ENCODE measurements at places on chromosomes 5 and 9.

DNA sequence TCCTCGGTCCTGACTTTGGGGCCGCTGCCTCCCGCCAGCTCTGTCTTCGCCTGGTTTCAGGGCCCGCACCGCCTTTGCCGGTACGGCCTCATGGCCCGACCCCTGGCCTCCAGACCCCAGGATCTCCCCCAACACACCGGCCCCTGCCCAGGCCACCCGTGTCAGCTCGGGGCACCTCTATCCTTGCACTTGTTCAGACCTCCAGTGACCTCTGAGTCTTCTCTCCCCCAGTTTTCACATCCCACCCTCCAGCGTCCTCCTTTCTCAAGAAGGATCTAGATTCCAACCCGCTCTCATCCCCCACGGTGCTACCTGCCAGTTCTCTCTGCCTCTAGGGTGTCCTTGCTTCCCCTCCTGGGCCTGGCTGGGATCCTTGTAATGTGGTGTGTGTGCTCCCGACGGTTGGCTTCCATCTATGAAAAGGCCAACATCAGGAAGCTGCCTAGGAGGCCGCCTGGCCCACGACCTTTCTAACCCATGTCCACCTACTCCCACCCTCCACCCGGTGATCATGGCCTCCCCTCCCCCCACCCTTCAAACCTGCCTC lies 61.1 kb downstream of the SPATA31C2 start:
- DNase-seq, result no peak

DNA sequence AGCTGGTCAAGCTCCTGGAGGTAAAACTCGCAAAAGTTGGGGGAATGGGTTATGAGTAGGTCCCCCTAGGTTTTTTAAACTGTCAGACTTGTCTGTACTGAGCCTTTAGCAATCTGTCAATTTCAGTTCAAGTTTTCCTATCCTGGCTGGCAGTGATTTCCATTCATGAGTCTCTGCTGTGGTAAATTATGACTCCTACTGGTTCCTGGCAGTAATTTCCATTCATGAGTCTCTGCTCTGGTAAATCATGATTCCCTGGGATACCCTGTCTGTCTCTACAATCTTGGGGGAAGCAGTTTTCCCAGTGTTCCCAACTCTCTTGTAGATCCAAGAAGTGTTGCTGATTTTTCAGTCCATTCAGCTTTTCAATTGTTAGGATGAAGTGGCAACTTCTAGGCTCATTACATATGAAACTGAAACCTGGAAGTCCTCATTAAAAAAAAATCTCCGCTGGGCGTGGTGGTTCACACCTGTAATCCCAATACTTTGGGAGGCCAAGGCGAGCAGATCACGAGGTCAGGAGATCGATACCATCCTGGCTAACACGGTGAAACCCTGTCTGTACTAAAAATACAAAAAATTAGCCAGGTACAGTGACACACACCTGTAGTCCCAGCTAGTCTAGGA lies 91.3 kb upstream of the GPBP1 start:
- DNase-seq, result no peak

DNA sequence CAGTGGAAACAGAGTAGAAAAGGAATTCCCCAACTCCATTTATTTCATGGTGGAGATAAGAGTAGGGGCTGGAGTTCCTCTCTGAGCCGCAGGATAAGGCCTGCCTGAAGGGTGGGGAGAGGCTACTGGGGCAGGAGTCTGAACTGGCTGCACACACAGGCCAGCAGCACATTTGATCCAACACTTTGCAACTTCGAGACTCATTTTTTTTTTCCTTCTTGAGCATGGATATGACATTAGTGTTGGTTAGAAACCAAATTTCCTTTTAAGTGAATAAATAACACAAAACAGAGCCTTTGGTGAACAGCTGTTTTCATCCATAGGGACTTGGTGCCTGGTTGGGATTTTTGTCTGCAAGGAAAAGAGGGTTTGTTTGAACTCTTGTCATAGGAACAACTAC lies 76.6 kb downstream of the RALGPS1 start:
- DNase-seq, result no peak

- DNase-seq, result no peak
Measured at GRCh38 chr9:71025201-71025600, 96.2 kb downstream of the TRPM3 start.

GRCh38 chr9:21679432-21679831 lies 123.0 kb upstream of the MTAP start:
- DNase-seq, result no peak

GRCh38 chr5:148090773-148091250 lies 27.0 kb downstream of the SPINK5 start:
- no peak for DNase-seq

- no peak for DNase-seq
Measured at GRCh38 chr5:172606156-172606785, 34.8 kb upstream of the NEURL1B start.

DNA sequence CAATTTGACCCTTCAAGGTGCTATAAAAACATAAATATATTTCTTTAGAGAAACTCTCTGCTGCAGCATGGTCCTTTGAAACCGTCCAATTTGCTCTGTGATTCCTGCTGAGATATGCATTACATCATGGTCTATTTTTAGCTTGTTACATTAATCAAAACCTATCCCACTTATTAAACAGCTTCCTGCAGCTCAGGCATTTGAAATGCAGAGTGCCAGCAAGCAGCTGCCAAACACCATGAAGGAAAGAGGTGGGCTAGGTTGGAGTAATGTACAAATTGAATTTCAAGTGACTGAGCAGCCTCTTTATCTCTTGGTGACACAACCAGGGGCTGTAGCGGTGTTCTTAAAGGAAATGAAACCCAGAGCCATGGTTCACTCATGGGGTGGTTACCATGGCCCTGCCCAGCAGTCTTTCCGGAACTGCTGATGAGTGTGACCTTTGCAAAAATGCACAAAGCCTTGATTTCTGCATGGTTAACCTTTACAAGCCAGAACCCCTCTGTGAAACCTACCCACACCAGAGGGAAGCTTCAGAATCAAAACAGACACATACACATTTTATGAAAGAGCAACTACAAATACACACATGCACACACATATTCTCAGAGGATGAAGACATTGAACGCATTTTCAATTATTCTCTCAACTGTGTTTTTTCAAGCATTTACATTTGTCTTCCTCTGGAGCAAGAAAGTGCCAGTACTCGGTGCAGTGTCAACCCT lies 155.8 kb upstream of the ZNF608 start:
- DNase-seq, result no peak

DNA sequence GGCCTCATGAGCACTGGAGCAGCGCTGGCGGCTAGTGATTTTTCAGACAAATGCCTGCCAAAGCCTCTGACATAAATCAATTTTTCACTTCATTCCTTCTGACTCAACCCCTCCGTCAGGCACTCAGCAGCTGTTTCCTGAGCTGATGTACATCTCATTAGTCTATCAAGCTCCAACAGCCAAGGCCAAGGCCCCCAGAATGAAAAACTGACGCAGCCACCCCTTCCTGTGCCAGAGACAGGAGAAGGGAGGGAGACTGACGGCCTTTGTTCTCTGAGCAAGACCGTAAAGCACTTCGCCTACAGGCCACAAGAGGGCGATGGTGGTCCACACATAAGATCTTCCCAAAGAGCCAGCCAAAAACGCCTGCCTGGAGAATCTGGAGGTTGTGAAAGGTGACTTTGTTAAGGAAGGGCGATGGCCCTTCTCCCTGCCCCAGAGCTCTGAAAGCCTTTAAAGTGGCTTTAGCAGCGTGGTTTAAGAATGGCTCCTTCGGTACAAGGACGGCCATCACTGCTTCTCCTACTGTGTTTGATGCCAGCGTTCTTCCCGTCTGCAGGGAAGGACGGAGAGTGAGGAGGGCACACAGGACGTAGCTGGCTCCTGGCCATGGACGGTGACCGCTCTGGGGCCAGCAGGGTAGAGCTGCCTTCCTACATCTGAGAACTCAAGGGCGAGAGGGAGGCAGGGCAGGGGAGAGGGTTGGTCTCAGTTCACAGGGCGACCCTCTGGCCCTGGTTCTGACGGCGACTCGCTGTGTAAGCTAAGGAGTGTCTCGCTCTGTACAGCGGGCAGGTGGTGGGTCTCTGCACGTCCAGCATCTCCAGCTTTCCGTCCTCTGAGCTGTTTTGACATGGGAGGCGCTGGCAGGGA lies 37.0 kb downstream of the ALG2 start:
- peak; percentile 92 for DNase-seq
